ENCODE measurements at places on chromosomes 2 and 18.

GRCh38 chr2:123061534-123061933 lies 963.6 kb upstream of the CNTNAP5 start:
- no peak for DNase-seq

DNA sequence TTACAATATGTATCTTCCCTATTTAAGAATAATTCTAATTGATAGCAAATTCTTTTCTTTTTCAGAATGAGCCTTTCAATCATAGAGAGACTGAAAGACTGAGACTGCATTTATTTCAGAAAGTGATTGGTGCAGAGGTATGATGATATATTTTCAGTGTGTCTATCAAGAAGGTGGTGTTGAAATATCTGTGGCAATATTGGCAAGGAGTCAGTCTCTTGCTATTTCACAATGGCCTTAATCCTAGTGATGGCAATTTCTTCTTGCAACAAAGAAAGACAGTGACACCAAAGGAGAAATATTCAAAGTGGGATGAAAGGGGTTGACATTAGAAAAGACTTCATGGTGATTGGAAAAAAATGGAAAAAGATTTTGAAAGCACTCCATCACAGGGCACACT lies 21.7 kb upstream of the ZBTB14 start:
- DNase-seq, result no peak

DNA sequence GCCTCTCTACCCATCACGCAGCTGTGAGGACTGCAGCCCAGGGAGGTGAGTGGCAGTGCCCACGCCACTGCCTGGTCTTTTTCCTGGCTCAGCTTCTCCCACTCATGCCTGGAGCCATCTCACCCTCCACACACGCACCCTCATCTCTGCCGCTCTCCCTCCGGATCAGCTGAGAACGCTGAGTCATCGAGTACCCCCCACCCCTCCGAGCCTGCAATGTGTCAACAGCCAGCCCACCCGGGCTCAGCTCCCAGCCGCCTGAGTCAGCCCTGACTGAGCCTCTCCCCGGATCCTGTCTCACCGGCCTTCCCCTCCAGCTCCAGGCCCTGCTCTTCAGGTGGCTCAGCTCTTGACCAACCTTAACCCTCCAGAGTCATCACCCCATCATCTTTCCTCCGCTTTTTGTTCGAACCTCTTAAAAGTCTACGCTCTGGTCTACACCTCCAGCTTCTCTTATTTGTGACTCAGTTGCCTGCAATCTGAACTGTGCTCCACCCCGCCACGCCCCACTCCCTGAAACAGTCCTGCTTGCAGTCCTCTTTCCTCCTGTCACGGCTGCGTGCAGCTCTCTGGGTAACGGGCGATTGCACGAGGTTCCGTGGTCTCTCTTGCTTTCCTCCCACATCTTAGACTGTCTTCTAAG lies 94.4 kb upstream of the ASAP2 start:
- no peak for DNase-seq

GRCh38 chr18:23257137-23257536 lies 121.9 kb downstream of the CABLES1 start:
- DNase-seq, result no peak

DNA sequence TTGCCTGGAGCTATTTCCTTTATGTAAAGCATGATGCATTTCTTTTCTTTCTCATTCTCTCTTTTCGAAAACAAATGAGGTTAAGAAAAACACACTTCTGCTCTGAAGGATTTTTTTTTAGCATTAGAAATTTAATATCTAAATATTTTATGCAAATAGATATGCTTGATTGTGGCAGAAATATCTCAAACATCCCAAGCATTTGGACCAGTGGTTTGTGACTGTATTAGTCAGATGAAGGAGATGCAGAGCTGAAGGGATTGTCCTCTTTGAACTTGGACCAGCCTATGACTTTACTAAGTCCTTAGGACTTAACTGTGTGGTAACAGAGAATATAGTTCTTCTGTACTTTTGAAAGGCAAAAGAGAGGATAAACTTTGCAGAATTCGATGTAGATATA lies 335.9 kb upstream of the NT5C1B start:
- no peak for DNase-seq

- no peak for DNase-seq
Observed at GRCh38 chr2:144495227-144496091, 24.5 kb downstream of the ZEB2 start.

DNA sequence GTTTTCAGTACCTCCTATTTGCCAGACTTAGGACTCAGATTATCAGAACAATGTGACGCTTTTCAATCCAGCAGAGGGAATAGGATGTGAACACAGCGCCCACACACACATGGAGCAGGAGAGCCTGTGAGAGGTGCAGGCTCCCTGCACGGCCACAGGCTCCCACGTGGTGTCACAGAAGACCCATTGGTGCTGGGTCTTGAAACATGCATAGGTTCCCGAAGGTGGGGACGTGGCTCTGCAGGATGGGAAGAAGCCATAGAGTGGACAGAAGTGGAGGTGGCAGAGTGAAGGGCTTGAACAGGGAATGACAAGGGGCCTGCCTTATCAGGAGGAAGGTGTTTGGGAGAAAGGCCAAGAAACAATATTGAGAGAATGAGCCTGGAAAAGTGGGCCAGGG lies 78.5 kb upstream of the BCL2L11 start:
- DNase-seq, result no peak

- no peak for DNase-seq
Observed at GRCh38 chr2:109185821-109186570, 57.0 kb downstream of the SH3RF3 start.

GRCh38 chr18:67301592-67301991 lies 214.9 kb downstream of the DSEL start:
- DNase-seq, result no peak

- no peak for DNase-seq
Observed at GRCh38 chr2:69013840-69014821, 1.2 kb downstream of the ANTXR1 start.

DNA sequence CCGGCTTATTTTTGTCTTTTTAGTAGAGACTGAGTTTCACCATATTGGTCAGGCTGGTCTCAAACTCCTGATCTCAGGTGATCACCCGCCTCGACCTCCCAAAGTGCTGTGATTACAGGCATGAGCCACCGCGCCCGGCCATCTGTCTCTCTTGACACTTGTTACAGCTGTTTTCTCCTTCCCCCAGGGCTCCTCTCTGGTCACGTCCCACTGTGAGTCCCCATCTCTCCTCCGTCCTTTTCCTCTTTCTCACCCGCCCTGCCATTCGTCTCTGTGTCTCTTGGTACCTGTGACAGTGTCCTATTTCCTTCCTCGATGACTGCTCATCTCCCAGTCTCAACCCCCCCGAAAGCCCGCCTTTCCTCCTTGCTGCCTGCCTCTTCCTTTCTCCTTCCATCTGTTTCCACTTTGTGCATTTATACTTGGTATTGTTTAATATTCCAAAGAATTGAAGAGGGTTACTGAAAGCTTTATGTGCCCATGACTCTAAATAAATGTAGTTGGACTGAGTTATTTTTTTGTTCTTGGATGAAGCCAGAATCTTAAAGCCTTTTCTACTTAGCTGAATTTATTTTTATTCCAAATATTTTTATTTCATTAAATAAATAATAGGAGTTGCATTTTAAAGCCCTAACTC lies 241.5 kb downstream of the SH3RF3 start:
- no peak for DNase-seq

- DNase-seq, result no peak
Observed at GRCh38 chr2:95377216-95378123, 25.0 kb upstream of the FAHD2A start.

DNA sequence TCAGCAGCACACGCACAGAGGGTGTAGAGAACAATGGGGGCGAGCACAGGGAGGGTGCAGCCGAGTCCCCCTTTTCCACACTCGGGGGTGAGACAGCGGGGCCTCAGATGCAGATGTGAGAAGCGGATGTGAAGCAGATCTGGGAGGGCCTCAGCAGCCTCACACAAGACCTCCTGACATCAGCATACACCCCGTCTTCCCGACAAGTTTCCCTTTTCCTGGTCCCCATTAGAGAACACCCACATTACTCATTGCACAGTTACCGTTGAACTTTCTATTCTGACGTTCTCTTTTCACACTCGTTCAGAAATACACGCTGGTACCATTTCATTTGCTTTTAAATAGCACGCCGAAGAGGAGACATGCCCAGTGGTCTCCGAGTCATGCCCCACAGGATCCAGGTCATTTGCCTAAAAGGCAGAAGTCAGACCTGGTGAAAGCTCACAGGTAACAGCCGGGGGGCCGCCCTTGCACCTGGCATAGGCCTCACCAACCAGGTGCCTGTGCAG lies 129.5 kb upstream of the ID2 start:
- DNase-seq, result no peak

DNA sequence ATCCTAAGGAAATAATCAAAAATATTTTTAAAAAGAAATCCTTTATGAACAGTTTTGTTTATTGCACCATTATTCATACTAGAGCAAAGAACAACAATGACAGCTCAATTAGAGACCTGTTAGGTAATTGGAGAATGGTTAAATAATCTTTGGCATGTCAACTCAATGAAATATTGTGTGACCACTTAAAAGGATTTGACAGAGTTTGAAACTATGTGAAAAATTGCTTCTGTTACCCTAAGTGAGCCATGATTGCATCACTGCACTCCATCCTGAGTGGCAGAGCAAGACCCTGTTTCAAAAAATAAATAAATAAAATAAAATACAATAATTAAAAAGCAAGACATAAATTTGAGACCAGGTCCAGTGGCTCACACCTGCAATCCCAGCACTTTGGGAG lies 66.1 kb upstream of the ATP8B1 start:
- no peak for DNase-seq

GRCh38 chr2:216660496-216660895 lies 27.3 kb downstream of the IGFBP2 start:
- DNase-seq, result no peak

DNA sequence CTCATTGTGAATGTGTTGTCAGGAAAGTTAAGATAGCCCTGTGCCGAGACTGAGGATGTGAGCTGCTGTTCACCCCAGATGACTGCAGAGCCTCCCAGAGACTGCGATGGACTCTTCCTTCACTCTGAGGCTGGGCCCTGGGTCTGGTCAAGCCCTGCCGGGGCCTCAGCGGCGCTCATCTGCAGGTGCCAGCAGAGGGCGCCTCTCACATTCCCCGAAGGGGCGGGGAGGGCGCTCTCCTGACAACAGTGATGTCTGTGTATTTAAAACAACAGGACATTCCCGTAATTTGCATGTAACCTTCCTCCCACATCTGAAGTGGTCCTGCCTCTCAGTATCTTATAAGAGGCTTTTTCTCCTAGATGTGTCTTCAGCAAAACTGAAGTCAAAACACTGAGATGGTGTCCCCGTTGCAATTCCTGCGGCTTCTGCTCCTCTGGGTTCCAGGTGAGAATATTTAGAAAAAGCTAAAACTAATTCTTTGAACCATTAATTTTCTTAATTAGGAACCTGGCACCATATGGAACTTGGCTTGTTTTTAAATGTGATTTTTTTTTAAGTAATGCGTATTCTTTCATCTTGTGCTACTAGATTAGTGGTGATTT lies 1377.9 kb downstream of the RPIA start:
- DNase-seq, result no peak
